ENCODE measurements at places on chromosomes 11 and 22. TPM values are rescaled to one million over a fixed set of nuclear protein-coding genes. Genes with fewer than 3 reads are reported as not detected.

- no peak overlapping the region for H3K4me3 ChIP-seq
- H3K27me3 ChIP-seq, result no peaks in the 10 kb centered on the region
- H3K27ac ChIP-seq, result no peak overlapping the region
- no peaks in the 10 kb centered on the region for H3K36me3 ChIP-seq
Measured at GRCh38 chr11:86589856-86590589, 82.4 kb downstream of the ME3 start.

DNA sequence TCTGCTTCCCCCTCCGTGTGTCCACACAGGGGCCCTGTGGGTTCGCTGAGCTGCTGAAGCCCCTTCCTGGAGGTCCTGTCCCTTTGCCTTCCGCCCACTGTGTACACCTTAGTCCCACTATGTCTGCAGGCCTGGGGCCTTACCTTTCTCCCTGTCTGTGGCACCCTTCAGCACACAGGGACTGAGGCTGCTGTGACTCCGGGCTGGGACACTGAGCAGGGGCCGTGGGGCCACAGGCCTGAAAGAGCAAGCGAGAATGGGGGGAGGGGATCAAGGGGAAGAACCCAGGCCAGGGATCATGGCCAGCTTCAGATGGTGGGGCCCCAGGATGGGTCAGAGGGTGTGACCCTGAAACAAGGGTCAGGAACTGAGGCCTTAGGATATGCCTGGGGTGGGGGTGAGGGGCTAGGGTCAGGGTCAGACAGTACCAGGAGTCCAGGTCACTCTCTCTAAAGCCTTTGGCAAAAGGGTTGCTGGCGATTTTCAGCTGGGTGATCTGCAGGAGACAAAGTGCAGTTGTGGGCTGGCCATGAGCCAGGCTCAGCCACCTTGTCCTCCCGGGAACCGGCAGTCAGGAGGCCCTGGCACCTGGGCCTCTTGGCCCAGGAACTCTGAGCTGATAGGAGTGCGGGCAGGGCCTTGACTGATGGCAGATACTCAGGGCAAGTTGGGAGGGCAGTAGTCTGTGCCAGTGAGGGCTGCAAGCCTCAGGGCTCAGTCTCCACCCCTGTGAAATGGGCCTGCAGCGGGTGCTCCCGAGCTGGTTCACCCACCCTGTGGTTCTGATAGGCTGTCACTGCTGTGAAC, 2.6 kb upstream of the NUDT8 start:
- peaks cover 11% of the 10 kb centered on the region for H3K4me1 ChIP-seq
- no peak overlapping the region for H3K27ac ChIP-seq
- DNase-seq, result no peak
- no peaks in the 10 kb centered on the region for H3K36me3 ChIP-seq

- H3K27ac ChIP-seq, result no peak overlapping the region
- no peaks in the 10 kb centered on the region for H3K4me1 ChIP-seq
- H3K36me3 ChIP-seq, result no peaks in the 10 kb centered on the region
- peak; percentile 72 for DNase-seq
- no peaks in the 10 kb centered on the region for H3K27me3 ChIP-seq
- no peak overlapping the region for H3K4me3 ChIP-seq
Measured at GRCh38 chr11:64152841-64153691, 12.8 kb downstream of the MACROD1 start.

DNA sequence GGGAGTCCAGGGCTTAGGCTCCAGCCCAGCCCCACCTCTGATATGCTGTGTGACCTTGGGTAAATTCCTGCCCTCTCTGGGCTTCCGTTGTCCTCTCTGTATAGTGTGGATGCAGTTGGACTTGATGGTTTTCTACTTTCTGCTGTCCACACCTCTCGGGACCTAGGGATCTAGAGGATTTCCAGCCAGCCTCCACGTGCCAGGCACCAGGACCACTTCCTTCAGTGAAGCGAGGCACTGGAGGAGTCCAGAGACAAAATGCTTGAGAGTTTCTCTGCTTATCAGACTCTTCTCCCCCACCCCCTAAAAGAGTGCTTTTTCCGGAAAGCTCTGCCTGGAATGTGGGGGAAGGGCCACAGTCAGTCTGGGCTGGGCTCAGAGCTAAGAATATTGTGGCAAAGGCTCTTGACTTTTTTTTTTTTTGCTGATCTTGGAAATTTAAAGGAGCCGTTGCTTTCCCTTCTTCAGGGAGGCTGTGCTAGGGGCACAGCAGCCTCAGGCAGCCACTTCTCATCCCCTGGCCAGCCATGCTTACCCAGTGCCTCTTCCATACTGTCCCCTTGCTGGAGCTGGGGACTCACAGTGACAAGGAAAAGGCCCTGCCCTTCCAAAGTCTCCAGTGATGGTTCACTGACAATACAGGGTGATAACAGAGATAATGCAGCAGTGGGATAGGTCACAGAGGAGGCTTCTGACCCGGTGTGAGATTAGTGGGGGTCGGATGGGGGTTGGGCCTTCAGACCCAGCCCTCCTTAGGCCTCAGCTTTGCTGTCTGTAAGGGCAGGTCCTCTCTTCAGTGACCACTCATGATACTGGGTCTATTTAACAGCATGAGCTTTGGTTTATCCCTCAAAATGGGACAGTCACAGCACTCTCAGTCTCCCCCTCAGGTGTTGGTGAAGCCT, 2.9 kb upstream of the SERPINH1 start:
- no peak for DNase-seq
- peak overlapping the region; percentile 19 for H3K27ac ChIP-seq
- H3K4me1 ChIP-seq, result peaks cover 21% of the 10 kb centered on the region
- no peak overlapping the region for H3K4me3 ChIP-seq
- H3K36me3 ChIP-seq, result no peaks in the 10 kb centered on the region

- no peak overlapping the region for H3K27ac ChIP-seq
- no peaks in the 10 kb centered on the region for H3K27me3 ChIP-seq
- DNase-seq, result no peak
- H3K4me1 ChIP-seq, result no peaks in the 10 kb centered on the region
- no peak overlapping the region for H3K4me3 ChIP-seq
Measured at GRCh38 chr11:87372065-87372464, 334.3 kb downstream of the TMEM135 start.

- no peaks in the 10 kb centered on the region for H3K36me3 ChIP-seq
- no peaks in the 10 kb centered on the region for H3K4me1 ChIP-seq
- H3K4me3 ChIP-seq, result no peak overlapping the region
- H3K27ac ChIP-seq, result no peak overlapping the region
- DNase-seq, result no peak
- H3K27me3 ChIP-seq, result no peaks in the 10 kb centered on the region
Measured at GRCh38 chr11:120652705-120653335, 141.3 kb downstream of the GRIK4 start.

GRCh38 chr11:104057908-104058307, 21.5 kb downstream of the DDI1 start:
- H3K27me3 ChIP-seq, result no peaks in the 10 kb centered on the region
- no peaks in the 10 kb centered on the region for H3K4me1 ChIP-seq
- no peaks in the 10 kb centered on the region for H3K36me3 ChIP-seq
- H3K27ac ChIP-seq, result no peak overlapping the region
- no peak for DNase-seq

GRCh38 chr11:104127828-104128227, 36.1 kb downstream of the PDGFD start:
- DNase-seq, result no peak
- no peak overlapping the region for H3K4me3 ChIP-seq
- H3K27me3 ChIP-seq, result no peaks in the 10 kb centered on the region
- H3K4me1 ChIP-seq, result no peaks in the 10 kb centered on the region
- no peak overlapping the region for H3K27ac ChIP-seq
- H3K36me3 ChIP-seq, result no peaks in the 10 kb centered on the region

DNA sequence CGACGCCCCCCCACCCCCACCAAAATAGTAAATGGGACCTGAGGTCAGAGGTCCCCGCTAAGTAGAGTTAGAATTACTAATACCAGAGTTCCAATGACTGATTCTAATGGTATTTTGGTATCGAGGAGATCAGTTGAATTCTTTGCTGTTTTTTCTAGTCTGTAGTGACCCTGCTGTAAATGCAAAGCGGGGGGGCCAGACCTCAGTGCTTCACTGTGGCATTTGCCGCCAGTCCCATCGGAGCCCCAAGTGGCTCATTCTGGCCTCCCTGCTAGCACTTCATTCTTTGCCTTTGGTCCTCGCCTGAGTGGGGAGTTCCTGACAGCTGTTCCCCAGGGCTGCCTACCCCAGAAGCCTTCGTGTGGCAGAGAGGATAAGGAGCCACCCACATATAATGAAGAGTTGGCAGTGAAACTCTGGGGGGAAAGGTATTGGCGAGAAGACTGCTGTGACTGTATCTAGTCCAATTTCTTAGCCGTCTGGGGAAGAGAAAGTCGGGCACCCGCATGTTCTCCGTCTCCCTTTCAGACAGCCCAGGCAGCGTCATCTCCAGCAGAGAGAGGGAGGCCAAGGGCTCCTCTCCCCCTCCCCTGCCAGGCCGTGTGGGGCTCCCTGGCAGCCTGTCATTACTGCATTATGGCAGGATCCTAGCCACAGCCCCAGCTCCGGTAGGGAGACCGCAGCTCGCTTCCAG, 19.4 kb upstream of the CABP7 start:
- no peaks in the 10 kb centered on the region for H3K27me3 ChIP-seq
- no peak for DNase-seq
- no peaks in the 10 kb centered on the region for H3K36me3 ChIP-seq
- no peak overlapping the region for H3K27ac ChIP-seq
- H3K4me1 ChIP-seq, result peaks cover 20% of the 10 kb centered on the region

DNA sequence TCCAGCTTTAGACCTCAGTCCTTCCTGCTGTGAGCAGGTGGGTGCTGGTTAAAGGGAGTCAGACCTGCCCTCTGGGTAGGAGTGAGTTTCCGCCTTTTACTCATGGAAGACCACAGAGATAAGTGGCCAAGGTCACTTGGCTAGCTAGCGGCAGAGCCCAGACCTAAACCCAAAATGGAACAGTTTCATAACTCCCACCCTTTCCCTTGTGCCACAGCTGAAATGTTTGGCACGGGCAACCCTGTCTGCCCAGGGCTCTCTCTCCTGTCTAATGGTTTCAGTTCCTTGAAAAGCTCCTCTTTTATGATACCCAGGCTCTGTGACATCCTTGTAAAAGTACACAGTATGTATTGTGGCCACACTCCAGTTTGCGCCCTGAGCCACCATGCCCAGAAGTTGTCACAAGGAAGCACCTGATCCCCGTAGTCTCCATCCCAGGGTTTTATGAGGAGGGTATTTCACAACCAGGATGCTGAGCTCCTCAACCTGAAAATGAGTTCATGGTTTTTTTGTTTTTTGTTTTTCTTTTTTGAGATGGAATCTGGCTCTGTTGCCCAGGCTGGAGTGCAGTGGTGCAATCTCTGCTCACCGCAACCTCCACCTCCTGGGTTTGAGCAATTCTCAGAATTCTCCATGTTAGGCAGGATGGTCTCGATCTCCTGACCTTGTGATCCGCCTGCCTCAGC, 5.1 kb downstream of the MB start:
- no peaks in the 10 kb centered on the region for H3K27me3 ChIP-seq
- no peaks in the 10 kb centered on the region for H3K36me3 ChIP-seq
- H3K4me1 ChIP-seq, result peaks cover 5% of the 10 kb centered on the region

DNA sequence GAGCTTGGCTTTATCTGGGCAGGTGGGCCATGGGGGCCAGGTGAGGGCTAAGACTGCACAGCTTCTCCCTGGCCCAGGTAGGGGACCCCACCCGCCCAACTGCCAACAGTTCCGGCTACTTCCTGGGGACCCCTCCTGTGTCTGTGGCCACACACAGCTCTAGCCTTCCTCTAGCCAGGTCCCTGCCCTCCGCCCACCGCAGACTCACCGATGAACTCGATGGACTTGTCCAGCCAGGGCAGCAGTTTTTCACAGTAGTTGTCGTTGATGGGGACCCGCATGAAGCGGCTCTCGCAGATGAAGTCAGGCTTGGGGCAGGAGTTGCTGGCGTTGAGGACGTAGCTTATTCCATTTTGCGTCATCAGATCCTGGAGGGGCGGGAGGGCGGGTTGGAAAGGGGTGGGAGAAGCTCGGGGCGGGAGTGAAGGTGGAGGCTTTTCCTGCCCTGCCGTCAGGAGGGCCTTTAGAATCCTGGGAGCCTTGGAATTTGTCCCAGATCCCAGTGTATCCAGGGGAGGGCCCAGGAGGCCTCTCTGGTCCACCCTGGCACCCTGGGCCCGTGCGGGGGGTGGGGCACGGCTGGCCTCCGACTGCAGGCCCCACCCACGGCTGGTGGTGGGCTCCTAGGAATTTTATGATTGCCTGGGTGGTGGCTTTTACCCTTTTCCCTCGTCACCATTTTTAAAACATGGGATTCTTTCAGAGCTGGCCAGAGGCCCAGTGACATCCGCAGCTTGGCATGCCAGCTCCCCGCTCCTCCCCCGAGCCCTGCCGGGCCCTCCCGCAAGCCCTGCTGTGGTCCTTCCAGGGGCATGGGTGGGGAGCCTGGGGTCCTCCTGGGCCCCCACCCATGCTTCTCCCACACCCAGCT, 13.9 kb downstream of the DUSP8 start:
- H3K4me1 ChIP-seq, result no peaks in the 10 kb centered on the region
- no peak overlapping the region for H3K27ac ChIP-seq
- peak; percentile 5 for DNase-seq
- H3K4me3 ChIP-seq, result no peak overlapping the region
- no peaks in the 10 kb centered on the region for H3K36me3 ChIP-seq
- no peaks in the 10 kb centered on the region for H3K27me3 ChIP-seq

Gene CYP2D6
- total RNA-seq, result 2.2 TPM

Gene PNPLA3
- 0.16 TPM for total RNA-seq

Gene MRGPRX3
- not detected for total RNA-seq

Gene E2F8
- 16.5 TPM for total RNA-seq

Gene FOLR3
- total RNA-seq, result not detected
